Stimulated activated CD8-positive, alpha-beta memory T cell treated with anti-CD3 and anti-CD28 coated beads, Interleukin-4, amount 100 ng/mL, for 1 hour (primary cell): ENCODE measurements at places on chromosomes 5 and 9.

- no peak for DNase-seq
These were observed 193.8 kb downstream of the CSNK1G3 start for GRCh38 chr5:123705741-123706140.

GRCh38 chr5:180160789-180161188 lies 48.2 kb downstream of the RASGEF1C start:
- no peak for DNase-seq

- DNase-seq = no peak
These were observed 880.9 kb upstream of the SEMA6A start for GRCh38 chr5:117455236-117456233.

DNA sequence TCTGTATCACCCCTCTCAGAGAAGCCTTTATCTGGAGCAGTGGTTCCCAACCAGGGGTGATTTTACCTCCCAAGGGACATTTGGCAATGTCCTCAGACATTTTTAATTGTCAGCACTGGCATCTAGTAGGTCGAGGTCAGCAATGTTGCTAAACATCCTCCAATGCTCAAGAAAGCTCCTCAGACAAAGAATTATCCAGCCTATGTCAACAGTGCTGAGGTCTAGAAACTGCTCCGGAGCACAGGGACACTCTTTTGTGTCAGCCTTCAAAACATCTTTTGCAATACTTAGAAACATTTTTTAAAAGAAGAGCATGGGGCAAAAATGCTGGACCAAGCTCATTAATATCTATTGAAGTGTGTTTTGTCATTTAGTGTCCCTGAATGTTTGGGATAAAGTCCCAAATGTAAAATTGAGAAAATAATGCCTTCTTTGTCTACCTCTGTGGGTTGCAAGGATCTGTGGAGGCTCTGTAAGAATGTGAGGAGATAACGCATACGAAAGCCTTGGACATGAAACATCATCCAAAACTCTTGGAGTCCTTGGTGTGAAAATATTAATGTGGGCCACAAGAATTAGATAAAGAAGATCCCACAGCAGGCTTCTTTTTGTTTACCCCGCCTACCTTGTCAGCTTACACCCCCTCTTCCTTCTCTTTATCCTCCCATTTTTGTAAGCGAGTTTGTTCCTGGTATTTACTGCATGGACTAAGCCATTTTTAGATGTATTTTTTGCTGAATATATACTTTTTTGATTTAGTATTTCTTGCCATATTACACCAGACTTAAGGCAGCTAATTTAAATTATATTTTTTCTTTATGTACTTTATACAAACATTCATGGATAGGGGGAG lies 193.5 kb downstream of the CD180 start:
- DNase-seq = no peak

GRCh38 chr9:34463098-34463900 lies 4.7 kb downstream of the DNAI1 start:
- no peak for DNase-seq

DNA sequence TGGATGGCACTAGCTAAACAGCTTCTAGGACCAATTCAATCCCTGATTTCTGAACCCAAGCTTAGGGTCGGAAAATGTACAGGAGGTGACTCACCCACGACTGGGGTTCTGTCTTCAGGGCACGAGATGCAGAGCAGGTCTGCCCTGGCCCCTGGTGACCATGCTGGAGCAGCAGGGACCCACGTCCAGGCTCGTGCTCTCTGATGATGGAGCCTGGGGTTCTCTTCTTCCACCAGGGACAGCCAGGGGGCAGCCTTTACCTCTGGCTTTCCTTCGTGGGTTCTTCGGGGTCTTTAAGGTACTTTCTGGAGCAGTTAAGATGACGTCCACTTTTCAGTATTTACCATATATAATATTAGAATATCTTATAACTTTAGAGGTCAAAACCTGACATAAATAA lies 2.1 kb downstream of the CFAP77 start:
- DNase-seq = no peak

GRCh38 chr9:74496406-74496805 lies 729 bp upstream of the RORB start:
- DNase-seq = no peak

GRCh38 chr9:20363233-20363632 lies 259.1 kb downstream of the MLLT3 start:
- DNase-seq = no peak

- no peak for DNase-seq
These were observed 115.9 kb downstream of the PIK3R1 start for GRCh38 chr5:68331192-68332079.

GRCh38 chr9:130240410-130241197 lies 25.0 kb upstream of the HMCN2 start:
- no peak for DNase-seq

GRCh38 chr9:79134654-79135053 lies 437.1 kb upstream of the TLE4 start:
- DNase-seq = no peak

- no peak for DNase-seq
These were observed 52.8 kb upstream of the CCDC112 start for GRCh38 chr5:115349001-115349817.

DNA sequence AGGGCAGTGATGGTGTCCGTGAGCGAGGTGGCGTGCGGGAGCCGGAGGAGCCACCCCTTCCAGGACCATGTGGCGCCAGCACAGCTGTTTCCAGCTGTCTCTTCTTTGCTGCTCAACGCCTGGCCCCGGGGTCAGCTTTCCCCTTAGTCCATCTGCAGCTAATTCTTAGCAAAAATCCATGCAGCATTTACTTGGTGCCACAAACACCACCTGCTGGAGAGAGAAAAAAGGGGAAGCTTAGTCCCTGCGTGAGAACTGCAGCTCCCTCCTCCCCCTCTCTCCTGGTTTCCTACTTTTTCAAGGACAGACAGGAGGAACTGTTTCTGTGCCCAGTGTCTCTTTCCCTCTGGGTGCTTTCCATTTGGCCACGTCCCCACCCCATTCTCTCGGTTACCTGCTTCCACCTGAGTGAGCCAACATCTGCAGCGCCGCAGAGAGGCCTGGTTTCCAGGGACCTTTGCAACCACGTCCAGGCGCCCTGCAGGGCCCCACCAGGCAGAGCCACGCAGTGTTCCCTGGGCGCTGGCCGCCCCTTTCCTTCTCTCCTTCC lies 3.4 kb downstream of the SLC6A19 start:
- no peak for DNase-seq

- no peak for DNase-seq
These were observed 157.2 kb upstream of the DMRT1 start for GRCh38 chr9:684054-684890.

DNA sequence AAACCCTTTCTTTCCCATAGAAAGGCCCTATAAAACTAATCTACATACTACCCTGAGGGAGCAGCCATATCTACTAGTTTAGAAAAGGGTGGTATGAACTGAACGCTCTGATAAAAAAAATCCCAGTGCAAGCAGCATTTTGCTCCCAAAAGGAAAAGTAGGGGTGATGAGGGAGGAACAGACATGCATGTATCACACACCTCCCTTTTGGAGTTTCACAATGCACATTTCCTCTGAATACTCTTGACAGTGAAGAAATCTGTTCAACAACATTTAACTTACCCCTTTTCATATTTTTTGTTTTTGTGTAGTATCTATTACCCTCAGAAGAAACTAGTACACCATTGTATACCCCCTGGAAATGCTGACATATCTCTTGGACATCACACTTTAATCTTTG lies 411.4 kb downstream of the MAT2B start:
- no peak for DNase-seq

DNA sequence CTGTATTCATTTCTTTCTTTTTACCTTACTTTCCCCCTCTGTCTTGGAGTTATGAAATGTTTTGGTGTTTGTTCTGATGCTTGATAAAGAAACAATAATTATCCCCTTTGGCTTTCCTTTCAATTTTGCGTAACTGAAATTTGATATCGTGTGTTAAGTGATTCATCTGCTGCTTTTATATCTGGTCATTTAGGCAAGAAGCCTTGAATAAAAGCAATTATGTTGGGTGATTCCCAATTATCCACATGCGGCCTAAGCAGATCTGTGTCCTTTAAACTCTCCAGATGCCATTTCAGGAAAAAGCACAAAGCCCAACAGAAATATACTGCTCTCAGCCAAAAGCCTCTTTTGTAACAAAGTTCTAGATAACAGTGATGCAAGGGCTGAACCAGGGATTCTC lies 92.8 kb downstream of the TAF11L14 start:
- DNase-seq = no peak

GRCh38 chr9:130446101-130446861 lies 1.5 kb downstream of the ASS1 start:
- no peak for DNase-seq

GRCh38 chr5:61507232-61507631 lies 175.2 kb downstream of the ZSWIM6 start:
- DNase-seq = no peak

- DNase-seq = no peak
These were observed 143.8 kb downstream of the MELK start for GRCh38 chr9:36716496-36716895.

- DNase-seq = peak; percentile 53
These were observed 12.9 kb downstream of the OR2V2 start for GRCh38 chr5:181160152-181160754.
